ENCODE measurements at places on chromosomes 3 and 15. TPM values are rescaled to one million over a fixed set of nuclear protein-coding genes. Genes with fewer than 3 reads are reported as not detected.

PAK6 gene
- 10.1 TPM for total RNA-seq

GRCh38 chr3:38497031-38497430 lies 891 bp downstream of the EXOG start:
- peaks cover 12% of the 10 kb centered on the region for H3K4me1 ChIP-seq
- no peak for DNase-seq
- peak overlapping the region; percentile 89 for H3K27ac ChIP-seq

IDH3A gene
- 290 TPM for total RNA-seq

- H3K4me3 ChIP-seq: no peak overlapping the region
- H3K4me1 ChIP-seq: no peaks in the 10 kb centered on the region
- H3K27ac ChIP-seq: no peak overlapping the region
- no peak for DNase-seq
These were observed 838.5 kb downstream of the TUSC7 start for GRCh38 chr3:117547956-117548550.

KCNMB2 gene
- 2.0 TPM for total RNA-seq

DNA sequence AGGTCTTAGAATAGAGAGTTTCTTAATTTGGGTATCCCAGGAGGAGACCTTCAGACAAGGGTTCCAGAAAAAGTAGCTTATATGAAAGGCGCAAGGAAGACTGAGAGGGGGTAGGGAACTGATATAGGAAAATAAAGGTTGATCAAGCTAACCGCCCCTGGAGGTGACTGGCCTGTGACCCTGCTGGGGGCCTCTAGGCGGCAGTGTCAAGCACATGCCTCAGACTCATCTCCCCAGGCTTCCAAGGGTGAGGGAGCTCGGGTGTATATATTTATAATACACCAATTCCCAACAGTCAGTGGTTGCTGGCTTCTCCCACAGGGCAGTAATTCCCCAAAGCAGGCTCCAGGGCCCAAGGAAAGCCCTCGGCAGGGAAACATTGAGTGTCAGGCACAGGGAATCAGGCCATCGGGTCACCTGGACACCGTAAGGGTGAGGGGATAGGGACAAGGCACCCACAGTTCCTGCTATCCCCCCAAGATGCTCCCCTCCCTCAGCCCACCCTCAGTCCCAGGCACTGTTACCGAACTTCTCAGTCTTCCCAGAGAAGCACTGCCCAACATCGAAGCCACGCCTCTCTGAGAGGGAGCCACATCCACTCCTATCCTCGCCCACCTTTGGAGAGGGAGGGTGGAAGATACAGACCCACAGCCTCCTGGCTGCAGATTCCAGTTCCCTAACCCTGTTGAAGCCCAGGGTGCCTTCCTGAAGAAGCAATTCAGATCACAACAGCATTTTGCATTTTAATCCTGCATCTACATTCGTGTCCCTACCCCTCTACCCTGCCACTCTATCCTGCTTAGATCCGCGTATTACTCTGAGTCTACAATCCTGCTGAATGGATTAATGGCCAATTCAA lies 19.5 kb upstream of the CAV3 start:
- DNase-seq: no peak
- H3K4me1 ChIP-seq: no peaks in the 10 kb centered on the region
- no peak overlapping the region for H3K4me3 ChIP-seq
- H3K27ac ChIP-seq: no peak overlapping the region

ROBO1 gene
- total RNA-seq: 4.4 TPM

CNTN6 gene
- not detected for total RNA-seq

- no peak for DNase-seq
- no peaks in the 10 kb centered on the region for H3K27me3 ChIP-seq
- H3K4me1 ChIP-seq: peaks cover 3% of the 10 kb centered on the region
- no peak overlapping the region for H3K4me3 ChIP-seq
These were observed 489.0 kb downstream of the NTRK3 start for GRCh38 chr15:87767516-87767915.

GRCh38 chr3:158095814-158096704 lies 10.2 kb downstream of the SHOX2 start:
- H3K4me3 ChIP-seq: no peak overlapping the region
- H3K27ac ChIP-seq: no peak overlapping the region

GRCh38 chr15:38226608-38227266 lies 25.9 kb upstream of the SPRED1 start:
- no peaks in the 10 kb centered on the region for H3K4me1 ChIP-seq
- no peak overlapping the region for H3K4me3 ChIP-seq
- H3K27ac ChIP-seq: peak overlapping the region; percentile 4

- no peaks in the 10 kb centered on the region for H3K27me3 ChIP-seq
- no peaks in the 10 kb centered on the region for H3K36me3 ChIP-seq
- H3K4me3 ChIP-seq: peak overlapping the region; percentile 1
- peaks cover 23% of the 10 kb centered on the region for H3K4me1 ChIP-seq
- peak; percentile 88 for DNase-seq
- peak overlapping the region; percentile 81 for H3K27ac ChIP-seq
These were observed 10.8 kb upstream of the FANCD2 start for GRCh38 chr3:10015461-10015904.

DNA sequence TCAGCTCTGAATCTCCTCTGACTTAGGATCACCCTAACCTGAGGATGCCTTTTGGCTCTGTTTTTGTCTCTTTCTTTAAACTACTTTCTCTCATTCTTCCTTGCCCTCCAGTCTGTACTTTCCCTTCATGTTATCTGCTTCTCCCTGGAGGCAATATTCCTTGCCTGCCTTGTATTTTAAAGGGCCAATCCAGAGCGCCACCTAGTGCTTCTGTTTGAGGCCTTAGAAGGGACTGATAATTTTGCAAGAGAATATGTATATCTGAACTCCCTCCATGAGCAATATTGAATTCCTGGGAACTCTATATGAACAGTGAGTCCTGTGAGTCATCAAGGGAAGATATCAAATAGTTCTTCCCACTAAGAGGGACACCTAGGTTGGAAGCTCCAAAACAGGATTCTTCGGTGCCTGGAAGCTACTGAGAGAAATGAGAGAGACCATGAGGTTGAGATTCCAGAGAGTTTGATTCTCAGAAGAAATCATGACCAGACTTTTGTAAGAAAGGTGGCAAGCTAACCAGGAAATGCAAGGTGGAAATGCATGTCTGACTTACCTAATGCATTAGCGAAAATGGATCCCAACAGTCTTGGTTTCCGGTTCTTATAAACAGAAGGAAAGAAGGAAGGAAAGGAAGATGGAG lies 203.8 kb upstream of the CD96 start:
- no peak for DNase-seq
- H3K27ac ChIP-seq: no peak overlapping the region
- H3K36me3 ChIP-seq: no peaks in the 10 kb centered on the region
- no peak overlapping the region for H3K4me3 ChIP-seq

SLC30A4 gene
- 4.7 TPM for total RNA-seq

- H3K27me3 ChIP-seq: no peaks in the 10 kb centered on the region
- H3K4me1 ChIP-seq: peaks cover 29% of the 10 kb centered on the region
- H3K27ac ChIP-seq: peak overlapping the region; percentile 74
These were observed 74.4 kb downstream of the CPN2 start for GRCh38 chr3:194276768-194277103.

DNA sequence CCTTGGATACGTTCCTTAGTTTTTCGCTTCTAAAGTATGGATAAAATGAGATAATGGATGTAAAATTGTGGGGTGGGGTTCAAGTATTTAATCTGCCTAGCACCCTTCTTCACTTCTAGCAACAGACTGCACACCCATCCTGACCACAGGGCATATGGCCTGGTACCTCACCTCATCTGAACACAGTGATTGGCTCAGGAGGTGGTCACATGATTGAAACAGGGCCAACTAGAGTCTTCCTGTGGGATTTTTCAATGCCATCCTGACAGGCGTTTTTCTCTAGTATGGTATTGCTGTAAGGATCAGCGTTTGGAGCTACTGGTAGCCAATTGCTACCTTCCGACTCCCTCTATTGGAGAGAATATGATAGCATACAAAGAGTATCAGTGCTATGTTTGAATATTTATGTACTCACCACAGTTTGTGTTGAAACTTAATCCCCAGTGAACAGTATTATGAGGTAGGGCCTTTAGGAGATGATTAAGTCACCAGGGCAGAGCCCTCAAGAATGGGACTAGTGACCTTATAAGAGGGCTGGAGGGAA lies 172.2 kb downstream of the PPM1L start:
- H3K27ac ChIP-seq: no peak overlapping the region
- H3K4me3 ChIP-seq: no peak overlapping the region
- no peak for DNase-seq
- no peaks in the 10 kb centered on the region for H3K27me3 ChIP-seq

DNA sequence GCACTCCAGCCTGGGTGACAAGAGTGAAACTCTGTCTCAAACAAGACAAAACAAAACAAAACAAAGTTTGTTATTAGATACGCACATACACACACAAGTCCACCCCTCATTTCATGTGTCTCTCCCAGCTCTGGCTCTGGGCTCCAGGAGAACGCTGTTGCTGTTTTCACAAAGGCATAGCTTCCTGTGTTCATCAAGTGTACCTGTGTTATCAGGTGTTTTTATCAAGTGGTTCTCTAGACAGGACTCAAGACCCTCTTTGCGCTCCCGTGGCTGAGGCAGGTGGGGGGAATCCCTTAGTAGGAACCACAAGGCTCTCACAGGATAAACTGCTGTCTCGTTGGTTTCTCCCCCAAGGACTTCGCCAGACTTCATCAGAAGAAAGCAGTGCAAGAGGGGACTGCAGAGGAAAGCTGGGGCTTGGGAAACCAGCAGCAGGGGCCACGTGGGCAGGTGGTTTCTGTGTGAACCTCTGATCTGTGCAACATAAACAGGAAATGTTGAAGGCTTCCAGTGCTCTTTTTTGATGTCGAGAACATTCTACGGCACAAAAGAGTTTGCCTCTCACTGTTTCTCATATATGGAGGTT lies 6.9 kb upstream of the PPP1R2 start:
- no peak overlapping the region for H3K4me3 ChIP-seq
- no peaks in the 10 kb centered on the region for H3K36me3 ChIP-seq
- H3K4me1 ChIP-seq: peaks cover 42% of the 10 kb centered on the region
- no peaks in the 10 kb centered on the region for H3K27me3 ChIP-seq
- no peak overlapping the region for H3K27ac ChIP-seq

DNA sequence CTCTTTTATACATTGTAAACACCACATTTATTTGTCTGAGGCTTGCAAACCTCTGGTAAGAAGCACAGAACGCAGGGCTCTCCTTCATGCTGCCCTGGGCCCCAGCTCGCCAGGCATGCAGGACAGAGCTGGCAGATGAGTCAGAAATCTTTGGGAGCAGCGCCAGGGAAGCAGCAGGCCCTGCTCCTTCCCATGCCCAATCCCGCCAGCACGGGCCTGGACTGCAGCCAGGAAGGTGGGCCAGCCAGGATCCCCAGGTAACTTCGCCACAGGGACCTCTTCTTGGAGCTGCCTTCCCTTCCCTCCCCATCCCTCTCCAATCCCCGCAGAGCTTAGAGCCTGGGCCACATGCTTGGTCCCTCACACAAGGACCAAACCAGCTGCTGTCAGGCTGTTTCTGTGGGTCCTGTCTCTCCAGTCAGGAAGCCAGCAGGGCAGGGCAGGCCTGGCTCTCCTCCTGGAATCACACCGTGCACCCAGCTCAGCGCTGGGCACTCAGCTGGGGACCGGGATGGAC lies 8.8 kb downstream of the STOML1 start:
- H3K4me3 ChIP-seq: no peak overlapping the region
- H3K36me3 ChIP-seq: no peaks in the 10 kb centered on the region
- peaks cover 65% of the 10 kb centered on the region for H3K4me1 ChIP-seq
- peak overlapping the region; percentile 98 for H3K27ac ChIP-seq
- no peaks in the 10 kb centered on the region for H3K27me3 ChIP-seq

AMT gene
- total RNA-seq: 10.4 TPM
